Muscle of leg (tissue), 16 donors: ENCODE measurements at places on chromosomes 2 and 18.

GRCh38 chr18:47830772-47831171, 99.7 kb downstream of the SMAD2 start:
- no peaks in the 10 kb centered on the region for H3K27me3 ChIP-seq
- H3K4me1 ChIP-seq, result no peaks in the 10 kb centered on the region
- peaks cover 6% of the 10 kb centered on the region for H3K36me3 ChIP-seq
- no peak overlapping the region for H3K27ac ChIP-seq

- H3K27ac ChIP-seq, result no peak overlapping the region
- DNase-seq, result no peak
- no peak overlapping the region for H3K4me3 ChIP-seq
- H3K36me3 ChIP-seq, result peaks cover 14% of the 10 kb centered on the region
- H3K27me3 ChIP-seq, result no peaks in the 10 kb centered on the region
Observed at GRCh38 chr2:15230599-15231192, 330.4 kb downstream of the NBAS start.

DNA sequence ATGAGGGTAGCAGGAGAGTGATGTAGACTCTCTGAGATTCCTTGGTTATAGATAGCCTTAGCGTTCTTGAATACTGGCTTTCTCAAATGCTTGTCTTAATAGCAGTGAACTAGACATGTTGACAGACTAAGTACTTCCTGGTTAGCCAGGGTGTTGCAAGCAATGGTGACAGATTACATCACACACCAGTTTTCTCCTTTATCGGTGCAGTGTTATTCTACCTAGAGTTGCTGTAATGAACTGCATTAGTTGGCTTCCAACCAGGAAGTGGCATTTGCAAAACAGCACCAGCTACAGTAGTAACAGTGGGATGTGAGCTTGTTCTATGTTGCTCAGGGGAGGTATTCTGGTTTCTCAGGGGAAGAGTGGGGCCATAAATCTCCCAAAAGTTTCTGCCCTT, 582.2 kb upstream of the DDX18 start:
- no peaks in the 10 kb centered on the region for H3K36me3 ChIP-seq
- DNase-seq, result no peak
- H3K27me3 ChIP-seq, result no peaks in the 10 kb centered on the region
- no peaks in the 10 kb centered on the region for H3K4me1 ChIP-seq

DNA sequence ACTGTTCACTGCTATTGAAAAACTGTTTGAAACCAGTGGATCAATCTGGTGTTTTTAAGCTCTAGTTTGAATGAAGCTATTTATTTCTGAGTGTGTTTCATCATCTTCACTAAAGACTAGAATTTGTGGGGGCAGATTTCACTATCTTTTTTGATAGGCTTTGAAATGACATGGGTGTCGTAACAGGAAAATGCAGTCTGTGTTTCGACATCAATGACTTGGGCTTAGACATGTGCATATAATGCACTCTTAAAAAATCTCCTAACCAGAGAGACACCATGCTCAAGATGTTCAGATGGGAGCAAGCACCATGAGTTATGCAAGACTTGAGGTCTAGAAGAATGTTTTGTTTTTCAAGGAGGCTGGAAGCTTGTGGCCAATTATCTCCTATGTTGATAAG, 221.6 kb downstream of the GPD2 start:
- H3K4me3 ChIP-seq, result no peak overlapping the region

DNA sequence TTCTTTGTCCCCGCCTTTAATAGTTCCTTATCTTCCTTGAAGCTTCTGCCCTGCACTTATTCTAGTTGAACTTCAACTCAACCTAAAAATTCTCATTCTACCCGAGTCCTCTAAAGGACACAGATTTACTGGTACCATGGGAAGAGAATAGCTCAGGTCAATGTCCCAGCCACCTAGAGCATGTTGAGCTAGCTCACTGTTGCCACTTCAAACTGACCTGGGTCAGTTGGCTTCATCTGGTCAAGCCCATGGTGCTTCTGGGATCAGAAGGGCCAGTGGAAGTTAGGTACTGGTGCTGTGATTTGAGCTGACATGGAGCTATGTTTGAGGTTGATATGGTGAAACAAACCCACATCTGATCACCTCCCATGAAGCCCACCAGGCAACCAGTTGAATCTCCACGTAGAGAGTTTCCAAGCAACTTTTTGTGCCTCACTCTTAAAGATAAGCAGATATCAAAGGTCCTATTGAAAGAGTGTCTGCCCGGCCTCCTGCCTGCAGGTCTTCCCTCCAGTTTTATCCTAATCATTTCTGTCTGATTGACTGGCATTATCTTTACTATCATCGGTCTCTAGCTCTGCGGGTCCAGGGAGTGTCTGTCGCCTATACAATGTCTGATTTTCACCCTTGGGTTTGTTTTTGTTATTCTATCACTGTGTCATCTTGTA, 17.2 kb downstream of the GREB1 start:
- no peak for DNase-seq
- no peak overlapping the region for H3K4me3 ChIP-seq

DNA sequence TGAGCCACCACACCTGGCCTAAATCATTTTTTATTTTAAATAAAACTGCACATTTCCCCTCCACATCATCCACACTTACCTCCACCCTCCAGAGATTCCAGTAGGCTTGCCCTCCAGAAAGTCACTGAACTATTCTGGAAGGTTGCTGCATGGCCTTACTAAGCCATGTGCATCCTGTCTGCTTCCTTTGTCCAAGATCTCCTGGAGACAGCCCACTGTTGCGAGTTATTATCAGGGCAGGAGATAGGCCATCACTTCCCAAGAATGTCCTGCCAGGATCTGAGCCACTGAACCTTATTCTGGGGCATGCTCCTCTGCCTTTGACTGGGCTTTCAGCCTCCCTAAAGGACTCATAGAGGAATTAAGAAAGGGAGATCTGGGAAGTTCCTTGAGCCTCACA, 26.8 kb downstream of the CCDC68 start:
- no peaks in the 10 kb centered on the region for H3K4me1 ChIP-seq
- no peak for DNase-seq
- no peak overlapping the region for H3K27ac ChIP-seq
- no peaks in the 10 kb centered on the region for H3K36me3 ChIP-seq
- no peaks in the 10 kb centered on the region for H3K27me3 ChIP-seq

GRCh38 chr2:202679980-202680379, 45.2 kb downstream of the FAM117B start:
- H3K36me3 ChIP-seq, result no peaks in the 10 kb centered on the region
- H3K4me3 ChIP-seq, result no peak overlapping the region
- no peak for DNase-seq
- H3K27me3 ChIP-seq, result no peaks in the 10 kb centered on the region

- peak; percentile 82 for DNase-seq
- H3K27me3 ChIP-seq, result no peaks in the 10 kb centered on the region
- peaks cover 5% of the 10 kb centered on the region for H3K4me1 ChIP-seq
- peak overlapping the region; percentile 40 for H3K27ac ChIP-seq
- no peak overlapping the region for H3K4me3 ChIP-seq
Observed at GRCh38 chr2:20439503-20439902, 7.4 kb upstream of the RHOB start.

- H3K27ac ChIP-seq, result no peak overlapping the region
- H3K27me3 ChIP-seq, result peaks cover 4% of the 10 kb centered on the region
- peaks cover 74% of the 10 kb centered on the region for H3K4me1 ChIP-seq
Observed at GRCh38 chr2:128313091-128313836, 5.4 kb downstream of the HS6ST1 start.

- no peaks in the 10 kb centered on the region for H3K4me1 ChIP-seq
- no peak for DNase-seq
- H3K4me3 ChIP-seq, result no peak overlapping the region
- no peak overlapping the region for H3K27ac ChIP-seq
Observed at GRCh38 chr18:34001376-34001775, 223.3 kb downstream of the NOL4 start.

GRCh38 chr2:65686928-65687521, 254.6 kb upstream of the SPRED2 start:
- no peak overlapping the region for H3K4me3 ChIP-seq
- H3K4me1 ChIP-seq, result no peaks in the 10 kb centered on the region
- DNase-seq, result peak; percentile 20
- no peak overlapping the region for H3K27ac ChIP-seq
- H3K36me3 ChIP-seq, result no peaks in the 10 kb centered on the region

GRCh38 chr18:12929477-12930083, 18.2 kb upstream of the SEH1L start:
- no peak for DNase-seq
- no peak overlapping the region for H3K27ac ChIP-seq
- no peaks in the 10 kb centered on the region for H3K36me3 ChIP-seq
- H3K4me1 ChIP-seq, result peaks cover 8% of the 10 kb centered on the region
- H3K27me3 ChIP-seq, result no peaks in the 10 kb centered on the region

- H3K4me3 ChIP-seq, result no peak overlapping the region
- no peaks in the 10 kb centered on the region for H3K27me3 ChIP-seq
- no peak for DNase-seq
- H3K27ac ChIP-seq, result no peak overlapping the region
- peaks cover 4% of the 10 kb centered on the region for H3K4me1 ChIP-seq
Observed at GRCh38 chr18:75365837-75366236, 61.7 kb downstream of the SMIM21 start.

DNA sequence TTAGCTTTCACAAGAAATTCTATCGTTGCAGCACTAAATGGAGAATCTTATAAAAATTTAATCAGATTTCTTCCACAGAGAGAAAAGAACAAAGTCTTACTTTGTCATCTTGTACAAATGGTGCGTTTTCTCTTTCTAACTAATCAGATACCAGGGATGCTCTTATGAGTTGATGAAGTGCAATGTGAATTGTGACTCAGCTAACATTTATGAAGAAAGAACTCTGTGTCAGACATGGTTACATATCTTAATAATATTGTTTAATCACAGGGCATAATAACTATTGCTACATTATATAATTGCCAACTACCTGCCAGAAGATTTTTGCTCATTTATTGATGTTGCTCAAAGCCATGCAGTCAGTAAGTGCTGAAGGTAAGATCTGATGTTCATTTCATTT, 465.0 kb downstream of the CCDC85A start:
- H3K27me3 ChIP-seq, result no peaks in the 10 kb centered on the region
- H3K4me3 ChIP-seq, result no peak overlapping the region
- no peaks in the 10 kb centered on the region for H3K36me3 ChIP-seq

GRCh38 chr2:160928854-160929301, 231.3 kb upstream of the TANK start:
- H3K27ac ChIP-seq, result no peak overlapping the region
- no peaks in the 10 kb centered on the region for H3K36me3 ChIP-seq
- H3K27me3 ChIP-seq, result no peaks in the 10 kb centered on the region
- no peak overlapping the region for H3K4me3 ChIP-seq
- no peaks in the 10 kb centered on the region for H3K4me1 ChIP-seq

- H3K4me3 ChIP-seq, result no peak overlapping the region
- no peaks in the 10 kb centered on the region for H3K27me3 ChIP-seq
- H3K36me3 ChIP-seq, result peaks cover 7% of the 10 kb centered on the region
- H3K4me1 ChIP-seq, result no peaks in the 10 kb centered on the region
- no peak overlapping the region for H3K27ac ChIP-seq
- peak; percentile 7 for DNase-seq
Observed at GRCh38 chr2:105052773-105053172, 14.9 kb downstream of the MRPS9 start.

DNA sequence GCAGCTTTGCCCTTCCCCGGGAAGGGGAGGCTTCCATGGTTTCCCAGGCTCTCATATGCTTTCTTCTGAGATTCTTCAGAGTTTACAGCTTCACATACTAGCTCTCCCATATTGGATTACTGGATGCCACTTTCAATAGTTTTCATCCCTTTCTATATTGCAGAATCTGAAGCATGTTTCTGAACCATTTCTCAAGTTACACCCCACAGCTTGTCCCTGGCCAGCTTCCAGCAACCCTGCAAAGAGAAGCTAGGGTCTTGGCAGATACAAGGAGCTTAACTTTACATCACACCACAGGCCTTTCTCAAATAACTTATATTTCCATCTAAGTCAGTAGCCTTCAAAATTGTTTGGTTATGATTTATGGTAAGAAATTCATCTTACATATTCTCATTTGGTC, 39.6 kb downstream of the LHCGR start:
- no peak overlapping the region for H3K27ac ChIP-seq
- H3K36me3 ChIP-seq, result no peaks in the 10 kb centered on the region
- peaks cover 19% of the 10 kb centered on the region for H3K4me1 ChIP-seq

GRCh38 chr18:74337155-74337911, 21.7 kb downstream of the C18orf63 start:
- H3K4me3 ChIP-seq, result no peak overlapping the region
- H3K36me3 ChIP-seq, result no peaks in the 10 kb centered on the region
- H3K27ac ChIP-seq, result no peak overlapping the region
- H3K27me3 ChIP-seq, result no peaks in the 10 kb centered on the region
- no peaks in the 10 kb centered on the region for H3K4me1 ChIP-seq
- DNase-seq, result no peak

- no peak for DNase-seq
- no peaks in the 10 kb centered on the region for H3K4me1 ChIP-seq
- H3K4me3 ChIP-seq, result no peak overlapping the region
- H3K27me3 ChIP-seq, result no peaks in the 10 kb centered on the region
- no peaks in the 10 kb centered on the region for H3K36me3 ChIP-seq
Observed at GRCh38 chr2:180133736-180134135, 126.6 kb upstream of the CWC22 start.

GRCh38 chr2:144654523-144654922, 134.6 kb upstream of the ZEB2 start:
- H3K4me3 ChIP-seq, result no peak overlapping the region
- no peak overlapping the region for H3K27ac ChIP-seq
- no peak for DNase-seq
- no peaks in the 10 kb centered on the region for H3K27me3 ChIP-seq
- H3K4me1 ChIP-seq, result no peaks in the 10 kb centered on the region

DNA sequence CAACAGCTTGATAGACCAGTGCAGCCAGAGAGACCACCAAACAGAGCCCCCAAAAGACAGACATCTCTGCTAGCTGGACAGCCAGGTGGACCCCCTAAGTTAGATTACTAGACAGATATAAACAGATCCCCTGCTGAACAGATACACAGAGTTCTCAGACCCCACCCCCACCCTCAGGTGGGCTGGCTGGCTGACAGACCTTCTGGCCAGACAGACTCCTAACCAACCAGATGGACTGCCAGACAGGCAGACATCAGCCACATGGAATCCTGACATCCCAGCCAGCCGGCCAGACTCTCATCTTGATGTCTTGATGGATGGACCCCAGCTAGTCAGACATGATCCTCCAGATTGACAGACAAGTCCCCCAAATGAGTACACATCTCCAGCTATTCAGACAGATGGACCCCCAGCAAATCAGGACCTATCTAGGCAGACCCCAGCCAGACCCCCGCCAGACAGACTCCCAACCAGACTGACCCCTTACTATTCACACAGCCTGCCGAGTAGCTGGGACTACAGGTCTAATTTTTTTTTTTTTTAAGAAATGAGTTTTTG, 18.0 kb downstream of the PTPN18 start:
- peaks cover 24% of the 10 kb centered on the region for H3K4me1 ChIP-seq
- peaks cover 25% of the 10 kb centered on the region for H3K36me3 ChIP-seq
- no peak overlapping the region for H3K4me3 ChIP-seq
- H3K27me3 ChIP-seq, result no peaks in the 10 kb centered on the region
- H3K27ac ChIP-seq, result no peak overlapping the region

DNA sequence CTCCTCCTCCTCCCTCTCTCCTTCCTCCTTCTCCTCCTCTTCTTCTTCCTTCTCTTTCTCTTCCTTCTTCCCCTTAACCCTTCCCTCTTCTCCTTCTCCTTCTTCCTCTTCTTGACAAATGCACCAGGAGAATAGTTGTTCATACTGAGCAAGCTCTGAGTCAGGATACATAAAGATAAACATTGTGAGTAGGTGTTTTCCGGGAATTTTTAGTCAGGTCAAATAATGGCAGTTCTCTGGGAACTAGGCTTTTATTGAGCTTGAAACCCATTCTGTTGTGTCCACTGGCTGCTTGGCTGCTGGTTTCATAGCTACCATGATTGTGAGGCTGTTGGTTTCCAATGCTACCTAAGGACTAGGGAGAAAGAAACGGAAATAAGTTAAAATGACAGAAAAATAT, 1144.7 kb upstream of the DDX18 start:
- no peaks in the 10 kb centered on the region for H3K36me3 ChIP-seq
- no peaks in the 10 kb centered on the region for H3K4me1 ChIP-seq
- H3K27ac ChIP-seq, result no peak overlapping the region
- no peak for DNase-seq
